ENCODE measurements at places on chromosomes 6 and 20.

GRCh38 chr6:144320741-144321140, 35.6 kb downstream of the UTRN start:
- no peak for DNase-seq

- DNase-seq = peak; percentile 62
These were observed 40.1 kb downstream of the ILRUN start for GRCh38 chr6:34656378-34657036.

DNA sequence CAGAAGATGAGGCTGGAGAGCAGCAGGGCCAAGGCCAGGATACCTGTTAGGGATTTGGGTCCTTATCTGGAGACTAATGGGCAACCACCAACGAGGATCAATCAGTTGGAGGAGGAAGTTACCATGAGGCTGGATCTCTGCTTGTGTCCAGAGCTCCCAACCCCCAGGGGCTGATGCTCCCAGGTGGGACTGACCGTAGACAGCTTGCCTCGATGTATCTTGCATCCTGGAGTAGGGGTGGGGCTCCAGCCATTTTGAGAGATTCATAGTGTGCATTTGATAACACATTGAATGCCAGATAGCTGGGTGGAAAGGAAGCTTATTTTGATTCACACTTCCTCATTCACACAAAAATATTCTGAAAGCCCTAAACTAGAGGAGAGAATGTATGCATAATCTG, 4.6 kb upstream of the RFPL4B start:
- no peak for DNase-seq

DNA sequence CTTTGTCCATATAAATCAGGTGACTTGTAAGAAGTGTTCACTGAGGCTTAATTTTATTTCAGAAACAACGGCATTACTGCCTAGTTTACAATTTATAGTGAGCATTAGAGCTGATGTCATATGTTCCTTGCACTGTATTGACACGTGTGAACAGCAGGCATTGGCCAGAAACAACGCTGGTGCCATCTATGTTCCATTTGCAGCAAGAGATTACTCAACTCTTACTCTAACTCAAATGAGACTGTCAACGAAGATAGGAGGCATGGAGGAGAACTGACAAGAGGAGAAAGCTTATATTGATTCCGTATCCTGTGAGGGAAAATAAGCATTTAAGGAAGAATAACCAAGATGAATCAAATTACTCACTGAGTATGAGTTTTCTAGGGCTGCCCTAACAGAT, 48.4 kb downstream of the MTFR2 start:
- DNase-seq = no peak

DNA sequence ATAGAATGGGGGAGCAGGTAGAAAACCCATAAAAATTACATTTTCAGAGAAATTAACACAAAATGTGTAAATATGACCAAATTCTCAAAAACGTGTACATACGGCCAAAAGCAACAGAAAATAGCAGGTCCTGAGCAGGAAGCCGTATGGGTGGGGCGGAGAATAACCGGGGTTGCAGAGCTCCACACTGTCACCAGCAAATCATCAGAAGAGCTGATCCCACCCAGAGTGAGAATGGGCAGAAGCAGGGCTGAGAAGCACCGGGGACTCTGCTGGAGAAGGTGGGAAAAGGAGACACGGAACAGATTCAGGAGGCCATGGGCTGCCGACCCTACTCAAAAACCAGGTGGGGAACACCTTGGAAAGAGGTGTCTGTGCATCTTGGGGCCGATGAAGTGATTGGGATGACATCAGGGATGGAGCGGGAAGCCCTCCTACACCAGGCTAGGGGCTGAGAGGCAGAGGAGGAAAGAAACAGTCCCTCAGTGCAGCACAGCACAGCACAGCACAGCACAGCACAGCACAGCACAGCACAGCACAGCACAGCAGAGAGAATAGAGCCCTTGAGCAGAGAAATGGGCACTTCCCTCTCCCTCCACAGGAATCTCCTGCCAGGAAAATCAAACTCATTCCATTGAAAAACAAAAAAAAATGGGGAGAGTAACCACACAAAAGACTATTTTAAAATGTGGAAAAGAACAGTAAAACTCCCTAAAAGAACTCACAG, 22.3 kb downstream of the STX7 start:
- DNase-seq = no peak

DNA sequence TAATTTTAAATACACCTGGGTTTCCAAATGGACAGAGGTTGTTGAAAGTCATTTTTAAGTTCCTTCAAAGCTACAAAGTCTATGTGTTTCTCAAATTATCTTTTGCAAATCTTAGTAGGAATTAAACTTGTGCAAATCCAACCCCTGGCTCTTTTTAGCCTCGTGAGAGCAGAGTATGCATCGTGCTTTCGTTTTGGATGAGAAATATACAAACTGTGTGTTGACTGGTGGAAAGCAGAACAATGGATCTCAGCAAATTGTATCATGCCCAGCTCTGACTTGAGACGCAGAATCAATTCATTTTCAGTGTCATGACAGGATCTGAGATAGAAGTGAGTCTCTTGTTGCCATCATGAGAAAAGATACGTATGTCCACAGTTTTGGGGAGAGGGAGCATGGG, 542.4 kb upstream of the FLRT3 start:
- DNase-seq = no peak

DNA sequence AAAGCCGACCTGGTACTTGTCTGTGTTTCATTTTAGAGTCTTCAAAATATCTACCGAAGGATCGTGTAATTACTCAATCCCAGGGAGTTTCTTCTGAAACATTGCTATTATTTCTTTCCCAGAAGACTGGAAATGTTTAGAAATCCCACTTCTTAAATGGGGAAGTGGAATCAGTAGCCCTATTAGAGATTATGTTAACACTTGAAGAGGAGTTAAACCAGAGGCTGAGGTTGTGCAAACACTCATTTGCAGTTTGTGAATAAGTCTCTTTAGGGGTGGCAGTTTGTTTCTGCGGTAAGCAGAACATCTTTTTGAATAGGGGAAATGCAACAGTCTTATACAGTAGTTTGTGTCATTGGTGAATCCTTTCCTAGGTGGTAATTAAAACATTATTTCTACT, 21.3 kb downstream of the DSP start:
- no peak for DNase-seq

DNA sequence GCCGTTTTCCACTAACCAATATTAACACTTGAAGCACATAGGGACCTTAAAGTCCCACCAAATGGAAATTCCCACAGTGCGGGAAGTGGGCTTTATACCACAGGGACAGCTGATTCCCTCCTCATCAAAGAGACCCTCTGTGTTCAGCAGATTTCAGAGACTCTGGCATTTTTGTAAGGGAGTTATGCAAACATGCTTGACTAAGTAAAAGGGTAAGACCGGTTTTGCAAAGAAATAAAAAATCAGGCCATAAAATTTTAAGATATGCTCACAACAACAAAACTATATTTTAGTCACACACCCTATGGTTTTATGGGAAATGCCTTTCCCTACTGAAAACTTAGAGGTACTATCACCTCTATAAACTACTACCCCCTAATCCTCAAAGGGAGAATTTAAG, 45.4 kb upstream of the SPTLC3 start:
- DNase-seq = no peak

GRCh38 chr6:146878168-146878951, 279.6 kb downstream of the ADGB start:
- no peak for DNase-seq

DNA sequence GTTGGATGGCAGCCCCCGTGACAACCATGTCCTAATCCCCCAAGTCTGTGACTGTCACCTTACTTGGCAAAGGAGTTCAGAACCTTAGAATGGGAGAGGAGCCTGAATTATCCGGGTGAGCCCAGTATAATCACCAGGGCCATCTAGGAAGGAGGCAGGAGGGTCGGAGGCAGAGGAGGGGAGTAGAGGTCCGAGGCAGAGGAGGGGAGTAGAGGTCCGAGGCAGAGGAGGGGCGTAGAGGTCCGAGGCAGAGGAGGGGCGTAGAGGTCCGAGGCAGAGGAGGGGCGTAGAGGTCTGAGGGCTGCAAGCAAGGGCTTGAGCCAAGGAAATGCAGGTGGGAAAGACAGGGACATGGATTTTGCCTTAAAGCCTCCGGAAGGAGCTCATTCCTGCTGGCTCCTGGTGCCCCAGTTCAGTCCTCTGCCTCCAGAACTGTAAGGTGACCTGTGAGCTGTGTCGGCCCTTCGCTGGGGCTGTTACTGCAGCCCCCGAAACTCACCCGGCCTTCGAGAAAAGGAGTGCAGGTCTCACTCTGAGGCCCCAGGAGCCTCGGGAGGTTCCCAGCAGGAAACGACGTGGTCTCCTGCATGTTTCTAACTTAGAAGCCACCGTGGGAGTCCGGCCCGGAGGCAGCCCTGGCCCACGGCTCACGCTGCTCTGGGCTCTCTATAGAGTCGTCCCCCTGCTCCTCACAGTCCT, 20.0 kb upstream of the SLCO4A1 start:
- no peak for DNase-seq

GRCh38 chr6:1385129-1386037, 4.0 kb upstream of the FOXF2 start:
- DNase-seq = no peak

- no peak for DNase-seq
These were observed 34.0 kb upstream of the INSM1 start for GRCh38 chr20:20333866-20334265.

DNA sequence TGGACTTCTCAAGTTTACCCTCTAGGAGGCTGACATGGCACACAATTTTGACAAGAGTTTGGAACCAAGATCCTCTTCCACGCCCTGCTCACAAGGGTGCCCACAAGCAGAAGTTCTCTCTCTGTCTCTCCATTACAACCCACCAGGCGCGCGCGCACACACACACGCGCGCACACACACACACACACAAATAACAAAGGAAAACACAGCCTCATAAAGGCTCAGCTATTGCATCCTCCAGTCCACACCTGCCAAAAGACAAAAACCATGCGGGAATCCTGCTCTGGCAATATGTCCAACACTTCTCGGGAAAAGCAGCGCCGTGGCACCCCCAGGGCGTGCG, 870 bp downstream of the PAK5 start:
- no peak for DNase-seq

DNA sequence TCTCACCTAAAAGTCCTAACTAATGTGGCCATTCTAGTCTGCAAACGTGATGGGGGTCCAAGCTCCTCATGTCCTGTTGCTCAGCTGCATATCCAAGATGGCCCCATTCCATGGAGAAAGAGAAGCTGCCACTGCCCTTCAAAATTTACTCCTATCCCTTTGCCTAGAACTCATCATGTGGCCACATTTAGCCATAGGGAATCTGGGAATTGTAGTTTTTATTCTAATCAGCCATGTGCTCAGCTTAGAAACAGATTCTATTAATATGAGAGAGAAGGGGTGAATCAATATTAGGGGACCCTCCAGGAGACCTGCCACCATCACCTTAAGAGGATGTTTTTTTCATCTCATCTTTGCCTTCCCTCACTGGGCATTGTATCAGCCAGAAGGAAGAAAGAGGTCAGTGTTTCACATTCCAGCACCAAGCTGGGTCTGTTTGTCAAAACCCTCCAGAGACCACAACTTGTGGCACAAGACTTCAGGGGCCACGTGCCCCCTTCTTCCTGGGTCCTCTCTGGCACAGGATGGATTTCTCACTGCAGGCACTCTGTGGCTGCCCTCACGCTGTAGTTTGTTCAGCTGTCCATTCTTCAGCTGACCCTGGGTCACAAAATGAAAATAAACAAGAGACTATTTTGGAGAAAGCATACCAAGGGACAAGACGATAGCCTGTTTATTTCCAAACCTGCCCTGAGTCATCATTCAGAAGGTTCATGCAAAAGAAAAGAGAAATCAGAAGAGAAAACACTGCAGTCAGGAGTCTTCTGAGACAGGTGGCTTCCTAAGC, 172.0 kb downstream of the EYA2 start:
- no peak for DNase-seq

- no peak for DNase-seq
These were observed 145.8 kb downstream of the LCA5 start for GRCh38 chr6:79391480-79391879.

DNA sequence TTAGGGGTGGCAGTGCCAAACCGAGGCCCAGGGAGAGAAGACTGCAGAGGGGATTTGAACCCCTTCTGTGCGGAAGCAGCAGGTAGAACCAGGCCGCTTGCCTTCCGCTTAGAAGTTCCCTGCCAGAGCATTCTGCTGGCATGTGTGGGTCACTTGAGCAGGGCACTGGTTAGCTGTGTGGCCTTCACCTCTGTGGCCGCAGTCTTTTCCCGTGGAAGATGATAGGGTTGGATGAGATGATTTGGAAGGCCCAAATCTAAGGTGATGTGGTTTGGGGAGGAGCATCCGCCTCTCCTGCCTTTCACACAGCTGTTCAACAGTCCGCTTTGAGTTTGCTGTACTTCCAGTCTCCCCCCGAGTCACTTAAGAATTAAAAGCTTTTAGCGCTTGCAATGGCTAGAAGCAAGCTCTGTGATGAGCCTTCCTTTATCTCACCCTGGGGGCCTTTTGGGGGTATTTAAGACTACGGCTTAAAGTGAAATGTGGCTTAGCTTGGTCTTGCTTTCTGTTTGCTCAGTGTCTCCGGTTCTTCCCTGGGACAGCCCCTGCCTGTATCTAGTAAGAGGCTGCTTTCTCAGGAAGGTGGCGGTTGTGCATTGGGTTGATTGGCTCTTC, 743 bp downstream of the CMTR1 start:
- DNase-seq = peak; percentile 66

DNA sequence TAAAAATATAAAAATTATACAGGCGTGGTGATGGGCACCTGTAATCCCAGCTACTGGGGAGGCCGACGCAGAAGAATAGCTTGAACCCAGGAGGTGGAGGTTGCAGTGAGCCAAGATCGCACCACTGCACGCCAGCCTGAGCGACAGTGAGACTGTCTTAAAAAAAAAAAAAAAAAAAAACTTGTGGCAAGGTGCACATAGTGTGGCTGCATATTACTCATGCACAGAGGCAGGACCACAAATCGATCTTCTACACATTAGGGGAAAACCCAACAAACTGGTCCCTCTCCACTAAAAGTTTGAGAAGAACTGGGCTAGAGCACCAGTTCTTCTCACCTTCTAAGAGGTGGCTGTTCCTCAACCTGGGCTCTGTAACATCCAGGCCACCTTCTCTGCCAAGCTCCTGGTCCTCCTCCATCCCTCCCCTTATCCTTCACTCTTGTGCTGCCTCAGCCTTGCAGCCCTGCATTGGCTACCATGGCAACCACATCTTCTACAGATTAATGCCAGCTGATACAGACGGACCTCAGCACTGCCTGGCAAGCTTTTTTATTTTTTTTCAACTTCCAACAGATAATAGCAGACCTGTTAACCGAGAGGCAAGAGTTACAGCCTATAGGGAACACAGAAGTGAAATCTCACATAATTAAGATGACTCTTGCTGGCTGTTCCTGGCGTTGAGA, 88.0 kb downstream of the ATP9A start:
- no peak for DNase-seq

GRCh38 chr20:62554898-62555641, 79.3 kb upstream of the GATA5 start:
- no peak for DNase-seq

GRCh38 chr6:102216232-102216631, 822.7 kb downstream of the GRIK2 start:
- no peak for DNase-seq

GRCh38 chr6:165845493-165845892, 182.5 kb upstream of the PDE10A start:
- no peak for DNase-seq

- DNase-seq = peak; percentile 75
These were observed 2.5 kb downstream of the TNFRSF6B start for GRCh38 chr20:63698739-63699465.

Data from activated CD4-positive, alpha-beta T cell treated with anti-CD3 and anti-CD28 coated beads, Interleukin-2, amount 50 U/mL, for 48 hours (primary cell).